ENCODE measurements at places on chromosomes 3 and 15. TPM values are rescaled to one million over a fixed set of nuclear protein-coding genes. Genes with fewer than 3 reads are reported as not detected.

- H3K27me3 ChIP-seq = no peaks in the 10 kb centered on the region
- no peak overlapping the region for H3K4me3 ChIP-seq
- H3K36me3 ChIP-seq = no peaks in the 10 kb centered on the region
- H3K4me1 ChIP-seq = no peaks in the 10 kb centered on the region
- H3K27ac ChIP-seq = no peak overlapping the region
Measured at GRCh38 chr3:127964053-127964452, 49.0 kb downstream of the KBTBD12 start.

DNA sequence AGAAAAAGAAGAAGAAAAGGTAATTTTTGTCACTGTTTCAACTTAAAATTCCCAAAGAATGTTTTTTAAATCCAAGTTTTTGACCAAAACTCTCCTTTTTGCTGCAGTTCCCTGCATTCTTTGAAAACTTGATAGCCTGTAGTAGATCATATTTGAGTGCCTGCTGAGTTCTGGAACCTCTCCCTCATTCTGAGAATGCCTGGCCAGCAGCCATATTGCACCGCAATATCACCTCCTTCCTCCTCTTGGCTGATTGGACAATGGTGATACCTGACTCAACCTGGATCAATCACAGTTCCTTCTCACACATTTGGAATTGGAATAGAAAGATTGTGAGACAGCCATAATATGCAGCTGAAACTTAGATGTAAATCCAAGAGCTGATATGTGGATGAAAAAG is 97.6 kb upstream of the GAP43 start:
- no peak overlapping the region for H3K27ac ChIP-seq
- no peaks in the 10 kb centered on the region for H3K36me3 ChIP-seq
- DNase-seq = no peak
- no peak overlapping the region for H3K4me3 ChIP-seq
- H3K27me3 ChIP-seq = no peaks in the 10 kb centered on the region

GRCh38 chr3:2446146-2446545 is 347.5 kb downstream of the CNTN4 start:
- DNase-seq = no peak
- H3K27ac ChIP-seq = no peak overlapping the region
- no peaks in the 10 kb centered on the region for H3K27me3 ChIP-seq
- no peak overlapping the region for H3K4me3 ChIP-seq

DNA sequence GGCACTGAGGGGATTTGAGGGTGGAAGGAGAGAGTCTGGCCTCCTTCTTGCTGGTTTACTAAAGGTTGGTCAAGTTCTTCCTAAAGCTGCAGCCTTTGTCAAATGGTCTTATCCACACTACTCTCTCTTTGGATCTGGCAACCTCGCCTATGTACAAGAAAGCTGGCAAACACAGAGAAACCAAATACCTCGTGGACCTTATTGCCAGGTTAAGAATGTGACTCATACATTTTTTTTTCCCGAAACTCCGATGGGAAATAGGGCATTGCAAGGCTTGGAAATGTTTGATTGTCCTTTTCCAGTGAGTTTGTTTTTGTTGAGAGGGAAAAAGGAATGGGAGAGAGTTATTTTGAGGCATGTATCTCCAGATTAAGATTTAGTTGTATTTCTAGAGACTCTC is 13.9 kb downstream of the EOMES start:
- no peak overlapping the region for H3K27ac ChIP-seq
- H3K36me3 ChIP-seq = no peaks in the 10 kb centered on the region
- H3K27me3 ChIP-seq = peaks cover 12% of the 10 kb centered on the region
- DNase-seq = no peak
- peaks cover 5% of the 10 kb centered on the region for H3K4me1 ChIP-seq
- H3K4me3 ChIP-seq = no peak overlapping the region

The ZNF717 gene
- 12.3 TPM for total RNA-seq

DNA sequence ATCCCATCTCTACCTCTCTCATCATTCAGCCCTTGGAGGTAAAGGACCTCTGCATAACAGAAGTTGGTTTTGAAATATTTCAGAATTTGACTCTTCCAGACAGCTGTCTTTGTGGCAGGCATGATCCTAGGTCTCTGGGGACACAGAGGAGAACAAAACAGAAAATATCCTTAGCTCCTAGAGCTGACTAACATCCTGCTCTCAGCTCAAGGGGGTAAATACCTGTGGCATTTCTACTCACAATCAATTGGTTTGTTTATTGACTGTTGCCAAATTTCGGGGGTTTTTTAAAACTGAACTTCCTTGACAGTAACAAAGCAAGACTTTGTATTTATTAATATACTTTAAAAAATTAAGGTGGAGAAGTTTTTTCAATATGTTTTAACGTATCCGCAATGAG is 78.8 kb downstream of the EOMES start:
- H3K27ac ChIP-seq = no peak overlapping the region
- peaks cover 5% of the 10 kb centered on the region for H3K4me1 ChIP-seq
- H3K4me3 ChIP-seq = no peak overlapping the region
- H3K36me3 ChIP-seq = no peaks in the 10 kb centered on the region

DNA sequence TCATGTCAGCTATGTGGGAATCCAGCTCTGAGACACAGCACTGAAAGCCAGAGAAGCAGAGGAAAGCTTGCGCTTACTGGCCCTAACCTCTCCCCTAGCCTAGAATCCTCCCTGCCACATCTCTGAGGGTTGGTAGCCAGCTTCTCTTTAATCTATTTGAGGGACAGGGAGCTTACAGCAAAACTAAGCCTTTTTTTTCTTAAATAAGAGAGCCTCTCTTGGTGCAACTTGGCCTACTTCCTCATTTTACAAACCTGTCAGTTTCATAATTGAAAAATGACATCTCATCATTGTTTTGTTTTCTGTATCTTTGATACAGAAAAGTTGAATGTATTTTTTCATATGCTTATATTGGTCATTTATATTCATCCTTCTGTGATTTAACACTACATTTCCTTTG is 193.9 kb downstream of the ZNF621 start:
- no peak overlapping the region for H3K27ac ChIP-seq
- no peaks in the 10 kb centered on the region for H3K36me3 ChIP-seq
- no peaks in the 10 kb centered on the region for H3K27me3 ChIP-seq
- H3K4me3 ChIP-seq = no peak overlapping the region

DNA sequence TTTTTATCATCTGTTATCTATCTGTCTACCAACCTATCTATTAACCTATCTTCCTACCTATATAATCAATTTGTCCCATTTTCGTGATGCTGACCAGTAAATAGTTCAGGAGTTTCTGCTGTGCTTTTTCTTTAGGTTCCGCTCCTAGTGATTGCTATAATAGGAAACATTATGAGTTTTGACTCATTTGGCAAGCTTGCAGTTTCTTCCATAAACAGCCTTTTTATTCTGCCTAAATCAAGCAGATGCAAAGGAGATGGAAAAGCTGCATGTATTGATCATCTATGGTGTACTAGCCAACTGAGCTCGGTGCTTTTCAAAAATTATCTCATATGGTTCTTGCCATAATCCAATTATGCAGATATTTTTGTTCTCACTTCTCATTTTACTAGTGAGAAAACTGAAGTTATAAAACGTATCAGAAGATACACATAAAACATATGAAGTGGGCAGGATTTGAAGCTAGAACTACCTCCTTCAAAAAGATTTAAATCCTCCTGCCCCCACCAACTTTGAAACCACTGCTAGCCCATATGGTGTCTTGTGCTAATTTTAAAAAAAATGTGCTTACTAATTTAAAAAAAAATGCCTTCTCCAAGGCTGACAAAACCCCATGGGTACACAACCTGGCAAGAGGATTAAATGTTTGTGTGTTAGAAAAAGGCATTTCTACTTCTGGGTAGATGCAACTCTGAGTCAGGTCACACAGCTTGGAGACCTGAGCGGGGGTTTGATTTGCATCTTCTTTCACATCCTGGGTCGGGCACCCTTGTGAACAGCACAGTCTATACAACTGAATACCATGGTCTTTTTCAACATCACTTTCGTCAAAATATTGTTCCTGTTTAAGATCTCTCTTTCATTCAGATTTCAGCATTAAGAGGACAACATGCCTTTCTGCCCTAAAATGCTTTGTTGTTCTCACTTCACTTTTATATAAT is 267.0 kb downstream of the CHL1 start:
- no peak for DNase-seq
- H3K27ac ChIP-seq = no peak overlapping the region
- no peaks in the 10 kb centered on the region for H3K4me1 ChIP-seq
- H3K4me3 ChIP-seq = no peak overlapping the region

GRCh38 chr15:81948751-81949150 is 97.1 kb downstream of the MEX3B start:
- no peak overlapping the region for H3K27ac ChIP-seq
- H3K27me3 ChIP-seq = no peaks in the 10 kb centered on the region
- no peak for DNase-seq
- no peaks in the 10 kb centered on the region for H3K36me3 ChIP-seq
- no peaks in the 10 kb centered on the region for H3K4me1 ChIP-seq
- H3K4me3 ChIP-seq = no peak overlapping the region

The CRYBG3 gene
- total RNA-seq = 30.1 TPM

GRCh38 chr3:150870406-150870805 is 34.8 kb downstream of the MINDY4B start:
- no peaks in the 10 kb centered on the region for H3K36me3 ChIP-seq
- H3K27me3 ChIP-seq = no peaks in the 10 kb centered on the region
- H3K27ac ChIP-seq = no peak overlapping the region
- no peak for DNase-seq
- H3K4me3 ChIP-seq = no peak overlapping the region
- no peaks in the 10 kb centered on the region for H3K4me1 ChIP-seq

GRCh38 chr3:107884719-107885460 is 205.9 kb downstream of the CD47 start:
- no peaks in the 10 kb centered on the region for H3K27me3 ChIP-seq
- H3K36me3 ChIP-seq = no peaks in the 10 kb centered on the region
- no peak for DNase-seq
- no peaks in the 10 kb centered on the region for H3K4me1 ChIP-seq

GRCh38 chr3:160437083-160437455 is 12.5 kb downstream of the TRIM59 start:
- no peak for DNase-seq
- no peaks in the 10 kb centered on the region for H3K27me3 ChIP-seq
- H3K27ac ChIP-seq = no peak overlapping the region
- H3K4me1 ChIP-seq = no peaks in the 10 kb centered on the region
- H3K4me3 ChIP-seq = no peak overlapping the region

DNA sequence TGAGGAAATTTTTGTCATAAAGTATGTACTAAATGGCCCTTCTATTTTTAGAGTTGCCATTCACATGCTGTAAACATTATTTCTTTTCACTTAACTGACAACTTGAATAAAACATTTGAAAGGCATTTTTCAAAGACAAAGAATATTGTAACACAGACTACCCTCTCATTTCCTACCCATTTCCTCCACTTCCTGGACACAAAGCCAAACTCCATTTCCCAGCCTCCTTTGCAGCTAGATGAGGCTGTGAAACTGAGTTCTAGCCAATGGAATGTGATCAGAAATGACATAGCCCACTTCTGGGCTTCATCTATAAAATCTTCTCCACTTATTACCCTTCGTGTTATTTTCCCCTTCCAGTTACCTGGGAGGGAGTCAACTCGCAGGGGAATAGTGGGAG is 288.9 kb upstream of the DPH6 start:
- no peak overlapping the region for H3K27ac ChIP-seq
- H3K27me3 ChIP-seq = no peaks in the 10 kb centered on the region
- no peaks in the 10 kb centered on the region for H3K4me1 ChIP-seq
- H3K4me3 ChIP-seq = no peak overlapping the region

GRCh38 chr15:51816611-51817010 is 12.8 kb upstream of the TMOD3 start:
- H3K4me3 ChIP-seq = no peak overlapping the region
- H3K36me3 ChIP-seq = no peaks in the 10 kb centered on the region
- H3K4me1 ChIP-seq = peaks cover 8% of the 10 kb centered on the region
- no peaks in the 10 kb centered on the region for H3K27me3 ChIP-seq

DNA sequence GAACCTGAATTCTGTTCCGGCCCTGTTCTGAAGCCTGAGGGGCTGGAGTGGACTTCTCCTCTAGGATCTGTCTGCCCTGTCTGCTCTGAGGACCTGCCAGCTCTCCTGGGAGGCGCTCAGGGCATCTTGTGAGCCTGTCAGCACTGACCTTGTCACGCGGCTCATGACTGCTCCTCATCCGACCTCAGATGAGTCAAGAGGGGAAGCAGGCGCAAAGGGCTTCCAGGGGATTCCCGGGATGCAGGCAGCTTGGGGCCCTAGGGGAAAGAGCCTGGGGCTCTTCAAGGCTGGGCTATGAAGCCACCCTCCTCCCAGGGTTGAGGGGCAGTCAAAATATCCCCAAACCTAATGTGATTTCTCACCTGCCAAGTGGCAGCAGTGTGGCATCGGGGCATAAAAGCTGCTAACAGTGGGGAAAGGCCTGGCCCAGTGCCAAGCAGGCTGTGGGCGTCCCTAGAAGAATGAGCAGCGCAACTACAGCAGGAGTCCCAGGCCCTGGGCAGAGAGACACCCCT is 27.6 kb upstream of the ANKDD1A start:
- peak overlapping the region; percentile 78 for H3K27ac ChIP-seq
- peak; percentile 85 for DNase-seq
- no peak overlapping the region for H3K4me3 ChIP-seq
- peaks cover 44% of the 10 kb centered on the region for H3K4me1 ChIP-seq

DNA sequence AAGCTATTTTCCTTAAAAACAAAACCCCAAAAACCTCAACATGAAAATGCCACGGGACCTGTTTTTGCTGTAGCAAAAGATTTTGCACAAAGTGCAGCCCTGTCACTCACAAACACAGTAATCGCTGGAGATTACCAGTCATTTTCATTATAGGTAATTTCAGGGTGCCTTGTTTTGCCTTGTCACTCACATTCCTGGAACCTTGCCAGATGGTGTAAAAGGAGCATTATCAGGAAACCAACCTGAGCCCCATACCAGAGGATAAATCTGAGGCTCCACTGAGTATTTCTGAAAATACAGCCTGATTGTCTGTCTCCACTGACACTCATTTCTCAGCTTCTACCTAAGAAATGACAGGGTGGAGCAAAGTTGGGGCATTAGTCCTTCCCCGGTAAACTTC is 791.3 kb upstream of the LMCD1 start:
- no peaks in the 10 kb centered on the region for H3K4me1 ChIP-seq
- no peak for DNase-seq
- no peaks in the 10 kb centered on the region for H3K36me3 ChIP-seq
- H3K27me3 ChIP-seq = no peaks in the 10 kb centered on the region

DNA sequence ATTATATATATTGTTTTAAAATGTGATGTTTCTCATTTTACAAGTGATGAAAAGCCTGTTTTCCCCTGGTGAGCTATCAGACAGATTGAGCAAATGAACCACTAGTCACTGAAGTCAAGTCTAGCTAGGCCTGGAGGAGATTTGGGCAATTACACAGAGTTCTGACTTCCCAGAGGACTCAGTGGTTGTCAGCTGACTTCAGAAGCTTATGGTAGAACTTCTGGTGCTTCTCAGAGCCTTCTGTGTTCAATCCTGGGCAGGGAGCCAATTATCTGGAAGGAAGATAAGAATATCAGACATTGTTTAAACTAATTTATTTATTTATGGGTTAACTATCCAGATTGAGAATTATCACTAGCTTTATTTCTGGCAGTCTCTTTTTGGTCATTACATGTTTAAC is 37.7 kb upstream of the NAALADL2 start:
- H3K36me3 ChIP-seq = no peaks in the 10 kb centered on the region
- no peak overlapping the region for H3K4me3 ChIP-seq
- no peak overlapping the region for H3K27ac ChIP-seq
- H3K4me1 ChIP-seq = no peaks in the 10 kb centered on the region
- no peak for DNase-seq
